NCI-H187 treated with DMSO at 0.1 percent for 48 hours (cell line): ENCODE measurements at places on chromosomes 13 and 19.

DNA sequence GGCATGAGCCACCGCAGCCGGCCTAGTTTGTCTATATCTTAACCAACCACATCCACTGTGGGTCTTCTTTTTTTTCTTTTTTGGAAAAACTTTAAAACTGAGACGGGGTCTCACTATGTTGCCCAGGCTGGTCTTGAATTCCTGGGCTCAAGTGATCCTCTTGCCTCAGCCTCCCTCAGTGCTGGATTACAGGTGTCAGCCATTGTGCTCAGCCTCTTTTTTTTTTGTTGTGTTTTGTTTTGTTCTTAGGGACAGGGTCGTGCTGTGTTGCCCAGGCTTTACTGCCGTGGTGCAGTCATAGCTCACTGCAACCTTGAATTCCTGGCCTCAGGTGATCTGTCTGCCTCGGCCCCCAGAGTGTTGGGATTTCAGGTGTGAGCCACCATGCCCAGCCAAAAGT, 7.4 kb downstream of the SNRNP70 start:
- no peak for DNase-seq

GRCh38 chr13:20969182-20969581, 66.6 kb upstream of the XPO4 start:
- no peak for DNase-seq

- no peak for DNase-seq
Measured at GRCh38 chr13:59641817-59642216, 521.9 kb downstream of the DIAPH3 start.

GRCh38 chr13:29428310-29429181, 166.9 kb downstream of the SLC7A1 start:
- no peak for DNase-seq

DNA sequence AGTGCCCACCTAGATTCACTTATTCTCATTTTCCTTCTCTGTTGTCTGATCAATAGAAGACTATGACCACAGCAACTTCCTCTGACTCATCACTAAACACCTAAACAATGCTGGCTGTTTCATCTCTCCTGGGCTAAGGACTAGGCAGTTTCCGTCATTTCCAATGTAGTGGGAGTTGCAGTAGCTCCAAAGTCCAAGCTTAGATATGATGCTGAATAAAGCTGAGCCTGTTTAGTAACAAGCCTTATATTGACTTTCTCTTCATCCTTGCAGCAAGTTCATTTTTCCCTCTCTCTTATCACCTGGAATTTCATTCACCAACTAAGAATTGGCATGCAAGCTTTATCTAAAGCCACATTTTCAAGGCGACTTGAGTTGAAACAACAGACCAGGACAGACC, 53.5 kb upstream of the PCDH9 start:
- DNase-seq = no peak

DNA sequence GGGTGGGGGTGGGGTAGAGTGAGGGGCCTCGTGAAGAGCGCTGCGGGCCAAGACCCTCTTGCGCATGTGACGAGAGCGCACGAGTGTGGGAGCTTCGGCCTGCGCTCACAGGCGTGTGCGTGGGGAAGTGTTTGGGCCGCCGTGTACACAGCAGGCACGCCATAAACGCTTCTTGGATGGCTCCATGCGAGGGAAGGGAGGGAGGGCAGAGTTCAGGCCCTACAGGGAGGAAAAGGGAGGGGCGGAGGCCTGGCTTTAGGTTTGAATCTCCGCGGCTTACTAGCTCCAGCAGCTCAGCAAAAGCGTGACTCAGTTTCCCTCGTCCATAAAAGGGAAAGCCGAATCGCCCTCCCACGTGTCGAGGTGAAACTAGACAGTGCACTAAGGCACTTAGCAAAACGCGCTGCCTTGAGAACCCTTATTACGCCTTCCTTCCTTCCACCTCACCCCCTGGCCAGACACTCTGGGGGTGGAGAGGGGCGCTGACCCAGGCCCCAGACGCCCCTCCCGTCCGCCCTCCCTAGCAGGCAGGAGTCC, 12.5 kb downstream of the GADD45B start:
- no peak for DNase-seq

DNA sequence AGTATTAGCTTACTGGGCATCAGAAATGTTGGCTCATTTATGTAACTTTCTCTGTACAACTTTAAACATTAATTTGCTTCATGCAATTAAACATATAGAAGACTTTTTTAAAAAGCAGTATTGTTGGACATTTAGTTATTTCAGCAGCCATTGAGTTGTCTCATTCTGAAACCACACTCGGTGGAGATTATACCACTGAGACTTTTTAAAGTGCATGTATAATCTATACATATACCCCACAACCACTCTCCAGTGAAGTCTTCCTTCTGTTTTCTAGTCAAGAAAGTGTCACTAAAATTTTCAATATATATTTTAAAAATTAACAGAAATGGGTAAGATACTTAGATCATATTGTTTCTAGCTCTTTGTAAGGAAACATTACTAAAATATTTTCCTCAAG, 15.5 kb downstream of the SETDB2 start:
- DNase-seq = no peak

- DNase-seq = no peak
Measured at GRCh38 chr19:39171479-39172465, 25.0 kb upstream of the NCCRP1 start.

DNA sequence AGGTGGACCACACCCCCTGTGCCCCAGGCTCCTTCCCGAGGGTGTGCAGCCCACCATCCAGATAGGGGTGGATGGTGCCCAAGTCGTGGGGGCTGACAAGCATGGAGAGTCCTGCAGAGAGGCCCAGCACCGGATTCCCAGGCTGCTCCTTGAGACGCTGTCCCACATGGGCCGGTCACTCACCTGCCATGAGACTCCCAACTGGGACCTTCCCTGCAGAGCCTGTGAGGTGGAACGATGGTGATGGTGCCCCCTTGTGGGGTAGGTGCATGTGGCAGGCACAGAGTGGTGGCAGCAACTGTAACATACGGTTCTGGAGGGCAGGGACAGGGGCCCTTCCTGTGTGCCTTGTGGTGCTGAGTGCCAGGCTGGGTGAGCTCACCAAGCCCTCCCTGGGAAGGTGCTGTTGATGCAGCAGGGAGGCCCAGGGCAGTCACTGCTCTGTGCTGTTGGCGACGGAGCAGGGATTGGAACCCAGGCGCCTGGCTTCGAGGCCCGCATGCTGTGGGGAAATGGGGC, 33.1 kb downstream of the PPP1R37 start:
- DNase-seq = no peak

GRCh38 chr13:25836574-25837336, 215.1 kb downstream of the SHISA2 start:
- no peak for DNase-seq

GRCh38 chr19:48629599-48630295, 7.4 kb downstream of the DBP start:
- DNase-seq = no peak

GRCh38 chr19:57642396-57643046, 9.6 kb downstream of the ZNF211 start:
- DNase-seq = no peak

DNA sequence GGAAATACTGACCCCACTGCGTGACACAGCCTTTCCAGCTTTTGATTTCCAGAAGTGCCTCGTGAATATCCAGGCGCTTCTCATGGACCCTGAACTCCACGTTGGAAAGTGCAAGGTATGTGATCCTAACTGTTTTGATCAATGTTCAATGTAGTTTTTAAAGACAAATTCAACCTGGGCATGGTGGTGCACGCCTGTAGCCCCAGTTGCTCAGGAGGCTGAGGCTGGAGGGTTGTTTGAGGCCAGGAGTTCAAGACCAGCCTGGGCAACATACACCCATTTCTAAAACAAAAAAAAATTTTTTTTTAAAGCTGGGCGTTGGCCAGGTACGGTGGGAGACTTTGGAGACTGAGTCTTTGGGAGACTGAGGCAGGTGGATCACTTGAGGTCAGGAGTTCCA, 31.3 kb downstream of the CATSPERD start:
- DNase-seq = no peak

GRCh38 chr13:20702530-20702914, 977 bp upstream of the IL17D start:
- no peak for DNase-seq

- no peak for DNase-seq
Measured at GRCh38 chr19:54352041-54352440, 12.7 kb downstream of the LAIR1 start.

DNA sequence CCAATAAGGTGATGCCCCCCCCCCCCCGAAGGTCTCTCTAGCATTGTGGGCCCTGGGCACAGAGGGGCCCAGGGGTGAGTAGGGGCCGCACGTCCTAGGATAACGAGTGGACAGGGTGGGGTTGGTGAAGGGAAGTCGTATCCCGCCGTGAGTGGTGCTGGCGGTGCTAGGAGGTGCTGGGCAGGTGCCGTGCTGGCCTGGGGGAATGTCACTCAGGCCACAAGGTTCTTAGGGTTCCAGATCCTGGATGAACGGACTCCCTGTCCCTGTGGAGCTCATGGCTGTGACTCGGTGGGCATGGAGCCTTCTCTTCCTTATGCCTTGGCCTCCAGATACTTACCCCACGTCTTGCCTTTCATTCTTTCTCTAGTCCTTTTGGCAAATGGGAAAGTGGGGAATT, 157.4 kb upstream of the SOX1 start:
- no peak for DNase-seq

GRCh38 chr13:76745261-76746200, 140.7 kb downstream of the KCTD12 start:
- no peak for DNase-seq

GRCh38 chr13:110524541-110525257, 36.8 kb downstream of the RAB20 start:
- peak; percentile 34 for DNase-seq

DNA sequence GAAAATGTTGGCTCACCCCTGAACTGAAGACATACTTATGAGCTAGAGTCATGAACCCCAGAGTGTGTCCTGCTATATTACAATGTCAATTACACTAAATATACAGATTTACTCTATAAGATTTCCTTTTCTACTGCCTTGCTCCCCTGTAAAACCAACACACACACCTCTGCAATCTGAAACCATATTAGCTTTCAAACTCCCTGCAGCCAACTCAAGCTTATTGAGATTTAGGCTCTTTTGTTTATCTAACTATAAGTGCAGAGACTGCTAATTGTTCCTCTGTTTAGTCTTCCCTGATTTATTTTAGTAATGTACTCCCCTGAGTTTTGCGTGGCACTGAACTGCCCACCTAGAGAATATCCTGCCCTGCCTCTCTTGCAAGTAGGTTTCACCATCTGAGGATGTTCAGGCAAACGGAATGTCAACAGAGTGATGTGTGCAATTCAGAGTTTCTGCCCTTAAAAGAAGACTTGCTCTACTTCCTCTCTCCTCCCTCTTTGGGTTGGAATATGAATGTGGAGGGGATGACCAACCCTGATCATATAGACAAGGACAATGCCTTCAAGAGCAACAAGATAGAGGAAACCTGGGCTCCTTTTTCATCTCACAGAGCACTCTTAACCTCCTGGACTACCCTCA, 22.3 kb downstream of the FAM216B start:
- no peak for DNase-seq

DNA sequence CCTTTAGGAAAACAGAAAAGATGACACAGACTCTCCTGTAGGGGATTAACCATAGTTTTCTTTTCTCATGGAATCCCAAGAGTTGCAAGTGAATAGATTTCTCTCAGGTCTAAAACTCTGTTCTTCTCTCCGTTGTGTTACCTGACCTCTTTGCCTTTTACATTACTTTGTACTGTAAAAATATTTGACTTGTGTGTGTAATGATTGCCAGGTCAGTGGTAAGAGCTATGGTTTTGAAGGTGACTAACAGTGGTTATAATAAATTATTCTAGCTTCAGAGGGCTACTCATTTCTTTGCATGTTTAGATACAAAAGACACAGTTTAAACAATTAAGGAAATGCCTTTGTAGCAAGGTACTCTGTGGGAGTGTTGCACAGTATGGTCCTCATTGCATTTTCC, 23.0 kb upstream of the PSG2 start:
- no peak for DNase-seq

DNA sequence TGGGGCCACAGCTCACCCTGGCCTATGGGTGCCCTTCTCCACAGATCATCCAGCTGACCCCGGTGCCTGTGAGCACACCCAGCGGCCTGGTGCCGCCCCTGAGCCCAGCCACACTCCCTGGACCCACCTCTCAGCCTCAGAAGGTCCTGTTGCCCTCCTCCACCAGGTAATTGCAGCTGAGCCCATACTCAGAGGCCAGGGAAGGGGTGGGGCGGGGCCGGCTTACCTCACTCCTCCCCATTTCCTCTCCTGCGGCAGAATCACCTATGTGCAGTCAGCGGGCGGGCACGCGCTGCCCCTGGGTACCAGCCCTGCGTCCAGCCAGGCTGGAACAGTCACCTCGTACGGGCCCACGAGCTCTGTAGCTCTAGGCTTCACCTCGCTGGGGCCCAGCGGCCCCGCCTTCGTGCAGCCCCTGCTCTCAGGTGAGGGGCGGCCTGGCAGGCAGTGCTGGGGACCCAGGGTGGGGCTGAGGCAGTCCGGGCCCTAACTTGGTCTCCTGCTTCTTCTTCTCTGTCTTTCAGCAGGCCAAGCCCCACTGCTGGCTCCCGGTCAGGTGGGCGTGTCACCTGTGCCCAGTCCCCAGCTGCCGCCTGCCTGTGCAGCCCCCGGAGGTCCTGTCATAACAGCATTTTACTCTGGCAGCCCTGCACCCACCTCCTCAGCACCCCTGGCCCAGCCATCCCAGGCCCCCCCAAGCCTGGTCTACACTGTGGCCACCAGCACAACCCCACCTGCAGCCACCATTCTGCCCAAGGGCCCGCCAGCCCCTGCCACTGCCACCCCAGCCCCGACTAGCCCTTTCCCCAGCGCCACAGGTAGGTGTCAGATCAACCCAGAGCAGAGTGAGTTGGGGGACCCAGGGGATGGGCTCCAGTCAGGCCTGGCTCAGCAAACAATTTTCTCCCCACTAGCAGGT, 9.6 kb upstream of the PRR19 start:
- no peak for DNase-seq

- no peak for DNase-seq
Measured at GRCh38 chr19:900302-901111, 7.2 kb downstream of the RNU6-9 start.

DNA sequence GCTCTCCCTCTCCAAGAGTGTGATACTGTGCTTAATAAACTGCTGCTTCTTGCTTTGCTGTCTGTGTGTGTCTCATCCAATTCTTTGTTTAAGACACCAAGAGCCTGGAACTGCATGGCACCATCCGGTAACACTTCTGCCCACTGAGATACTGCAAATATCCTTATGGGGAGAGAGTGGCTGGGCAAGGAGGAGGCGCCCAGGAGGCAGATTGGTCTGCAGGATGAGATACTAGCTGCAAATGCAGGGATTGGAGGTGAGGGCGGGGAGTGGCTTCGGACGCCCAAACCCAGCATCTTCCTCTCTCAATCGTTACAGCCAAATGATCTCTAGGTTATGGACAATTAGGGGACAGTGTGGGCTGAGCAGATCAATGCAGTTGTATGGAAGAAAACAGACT, 1.7 kb upstream of the SIGLEC7 start:
- DNase-seq = no peak

GRCh38 chr19:7859831-7860713, 14.1 kb downstream of the PRR36 start:
- DNase-seq = no peak
